ENCODE measurements at places on chromosomes 2 and 18.

- no peak for DNase-seq
These were observed 43.7 kb upstream of the SNED1 start for GRCh38 chr2:240954436-240955305.

DNA sequence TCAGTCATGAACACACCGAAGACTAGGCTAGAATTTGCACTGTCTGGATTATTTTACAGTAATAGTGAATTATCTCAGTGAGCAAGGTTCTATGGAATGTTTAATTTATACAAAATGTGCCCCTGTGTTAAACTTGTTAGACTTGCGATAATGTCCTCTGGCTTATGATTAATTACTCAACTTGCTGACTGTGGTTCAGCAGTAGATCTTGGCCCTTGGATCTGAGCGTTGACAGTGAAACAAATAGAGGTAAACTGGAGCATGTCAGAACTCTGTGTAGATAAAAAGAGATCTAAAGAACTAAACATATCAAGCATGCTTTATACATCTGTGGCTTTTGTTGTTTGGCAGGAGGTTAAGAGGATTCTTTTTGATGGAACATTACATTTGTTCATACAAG is 407.6 kb downstream of the DSEL start:
- DNase-seq: no peak

DNA sequence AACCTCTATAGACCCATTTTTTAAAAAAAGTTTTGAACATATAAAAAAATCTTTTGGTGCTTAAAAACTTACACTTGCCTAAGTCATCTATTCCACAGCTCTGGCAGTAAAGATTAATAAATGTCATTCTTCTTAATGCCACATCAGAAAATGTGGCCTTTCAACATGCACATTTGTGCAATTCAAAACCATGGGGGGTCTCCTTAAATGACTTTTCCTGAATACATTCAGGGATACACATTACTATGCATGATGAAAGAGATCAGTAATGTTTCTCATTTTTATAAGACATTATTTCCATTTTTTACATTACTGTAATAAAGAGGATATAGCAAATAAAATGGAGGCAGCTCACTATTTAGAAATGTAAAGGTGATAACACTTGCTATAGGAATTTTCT is 142.3 kb downstream of the RBM43 start:
- DNase-seq: no peak

- DNase-seq: peak; percentile 62
These were observed 1.5 kb downstream of the UCN start for GRCh38 chr2:27306573-27307286.

DNA sequence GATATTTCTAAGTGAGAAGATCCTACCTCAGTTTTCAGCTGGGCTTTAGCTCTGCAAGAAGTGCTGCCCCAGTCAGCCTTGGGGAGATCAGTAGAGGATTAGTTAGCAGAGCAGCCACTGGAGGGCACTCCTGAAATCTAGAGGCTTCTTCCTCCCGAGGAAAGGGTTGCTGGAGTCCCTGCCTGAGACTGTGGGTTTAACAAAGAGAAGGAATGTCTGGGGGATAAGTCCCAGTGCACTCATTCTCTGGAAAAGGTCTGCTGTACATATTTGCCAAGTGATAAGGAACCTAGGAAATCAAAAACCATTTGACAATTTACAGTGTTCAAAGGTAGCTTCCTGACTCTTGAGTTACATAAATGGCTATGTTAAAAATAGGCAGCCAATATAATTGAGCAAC is 207.2 kb downstream of the SLC8A1 start:
- no peak for DNase-seq

DNA sequence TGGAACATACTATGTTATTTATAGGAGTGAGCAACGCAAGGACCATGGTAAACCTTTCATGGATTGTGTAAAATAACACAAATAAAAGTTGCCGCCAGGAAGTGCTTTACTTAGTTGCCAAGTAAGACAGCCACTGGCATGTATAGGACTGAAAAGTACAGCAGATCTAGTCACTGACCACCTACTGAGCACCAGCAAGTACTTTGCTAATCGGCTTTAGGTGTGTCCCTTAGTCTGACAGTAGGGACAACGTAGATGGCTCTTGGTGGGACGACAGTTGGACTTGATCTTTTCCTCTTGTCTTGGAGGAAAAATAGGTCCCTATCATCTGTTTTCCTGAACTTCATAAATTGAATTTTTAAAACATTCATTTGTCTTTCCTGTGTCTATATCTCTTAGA is 13.6 kb upstream of the CXXC1 start:
- no peak for DNase-seq

DNA sequence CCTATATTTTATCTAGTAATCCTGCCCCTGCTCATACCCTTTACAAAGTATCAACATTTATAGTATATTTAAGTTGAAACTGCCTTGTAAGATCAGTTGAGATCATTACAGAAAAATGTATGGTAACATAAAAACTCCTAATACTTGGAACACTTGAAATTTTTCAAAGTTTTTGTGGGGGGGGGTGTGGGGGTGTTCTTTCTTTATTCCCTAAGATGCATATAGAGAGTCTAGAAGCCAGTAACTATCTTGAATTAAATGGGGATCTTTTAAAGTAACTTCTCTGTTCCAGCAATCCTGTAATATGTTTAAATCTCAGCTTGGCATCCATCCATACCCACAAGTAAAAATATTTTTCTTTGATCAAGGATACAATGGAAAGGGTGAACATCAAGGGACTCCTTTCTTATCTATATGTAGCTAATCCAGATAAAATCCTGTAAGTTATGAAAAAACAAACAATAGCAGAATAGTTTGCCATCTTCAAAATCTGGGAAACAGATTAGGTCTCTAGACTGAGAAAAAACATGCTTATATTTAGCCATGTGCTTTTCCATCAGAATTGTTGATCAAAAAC is 455.3 kb downstream of the MEIS1 start:
- no peak for DNase-seq

DNA sequence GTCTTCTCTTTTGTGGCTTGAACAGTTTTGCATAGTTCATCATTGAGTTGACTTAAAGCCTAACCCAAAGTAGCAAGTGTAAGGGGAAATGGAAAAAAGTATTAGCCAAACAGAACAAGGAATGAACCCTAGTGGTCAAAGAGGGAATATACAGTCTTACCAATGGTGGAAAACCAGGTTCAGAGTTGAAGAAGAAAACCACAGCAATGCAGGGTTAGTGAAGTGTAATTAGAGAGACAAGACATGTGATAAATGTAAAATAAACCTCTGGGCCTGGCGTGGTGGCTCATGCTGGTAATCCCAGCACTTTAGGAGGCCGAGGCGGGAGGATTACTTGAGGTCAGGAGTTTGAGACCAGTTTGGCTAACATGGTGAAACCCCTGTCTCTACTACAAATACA is 2.4 kb downstream of the TTN start:
- no peak for DNase-seq

DNA sequence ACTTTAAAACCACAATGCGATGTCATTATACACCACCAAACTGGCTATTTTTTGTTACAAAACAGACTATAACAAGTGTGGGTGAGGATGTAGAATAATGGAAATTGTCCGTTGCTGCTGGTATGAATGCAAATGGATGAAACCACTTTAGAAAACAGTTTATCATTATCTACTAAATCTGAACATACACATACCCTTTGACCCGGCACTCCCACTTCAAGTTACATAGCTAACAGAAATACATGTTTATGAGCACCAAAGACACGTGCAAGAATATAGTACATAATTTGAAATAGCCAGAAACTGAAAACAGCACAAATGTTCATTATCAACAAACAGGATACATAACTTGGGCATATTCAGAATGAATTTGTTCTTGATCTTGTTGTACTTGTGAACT is 206.4 kb upstream of the CHAC2 start:
- no peak for DNase-seq

DNA sequence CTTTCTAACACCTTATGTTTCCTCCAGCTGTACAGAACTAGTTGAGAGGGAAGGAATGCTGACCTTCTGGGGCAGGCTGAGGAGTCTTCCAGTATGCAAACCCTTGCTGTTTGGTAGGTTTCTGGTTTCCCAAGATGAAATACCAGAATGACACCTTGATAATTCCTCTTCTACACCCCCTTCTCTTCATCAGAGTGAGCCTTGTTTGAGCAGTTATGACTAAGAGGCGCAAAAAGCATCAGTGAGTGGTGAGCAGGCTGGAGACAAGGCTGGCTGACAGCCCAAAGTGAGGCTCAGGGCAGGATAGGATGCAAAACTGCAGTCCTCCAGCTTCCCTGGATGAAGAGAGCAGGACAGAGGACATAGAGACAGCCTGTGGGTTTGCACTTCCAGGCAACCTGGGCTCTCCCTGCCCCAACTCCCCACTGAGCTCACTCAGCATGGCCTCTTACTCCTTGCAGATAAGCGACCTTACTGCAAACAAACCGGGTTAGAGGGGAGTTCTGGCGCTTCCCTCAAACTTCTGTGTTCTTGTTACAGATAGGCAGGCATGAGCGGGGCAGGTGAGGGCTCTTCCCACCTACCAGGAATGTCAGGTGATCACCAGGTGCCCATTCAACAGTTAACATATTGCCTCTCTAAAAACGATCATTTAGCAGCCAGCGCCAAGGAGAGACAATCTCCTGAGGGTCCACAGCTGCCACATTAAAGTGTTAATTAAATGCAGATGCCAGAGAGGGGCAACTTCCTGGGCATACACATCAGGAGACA is 5.4 kb downstream of the MPPE1 start:
- DNase-seq: no peak

GRCh38 chr2:64860276-64860885 is 128.8 kb upstream of the SLC1A4 start:
- no peak for DNase-seq

- no peak for DNase-seq
These were observed 2.5 kb upstream of the GBX2 start for GRCh38 chr2:236170590-236171165.

GRCh38 chr2:126115975-126116374 is 540.0 kb upstream of the GYPC start:
- no peak for DNase-seq

DNA sequence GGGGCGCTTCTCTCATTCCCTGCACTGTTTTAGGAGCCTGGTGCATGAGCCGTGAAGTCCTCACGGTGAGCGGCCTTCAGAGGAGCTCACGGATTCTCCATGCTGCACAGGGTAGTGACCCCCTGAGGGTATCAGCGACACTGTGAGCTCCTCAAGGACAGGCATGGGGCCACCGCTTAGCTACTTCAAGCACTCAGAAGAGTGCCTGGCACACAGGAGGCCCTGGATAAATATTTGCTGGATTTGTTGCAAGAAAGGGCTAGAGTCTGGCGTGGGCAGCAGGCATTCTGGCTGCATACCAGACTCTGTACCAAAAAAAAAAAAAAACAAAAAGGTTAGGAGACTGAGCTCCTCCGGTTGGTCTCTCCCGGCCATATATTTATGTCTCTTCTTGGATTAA is 5.7 kb upstream of the MBP start:
- DNase-seq: no peak
